ENCODE measurements at places on chromosomes 5 and 9.

GRCh38 chr5:41526699-41527098, 16.3 kb upstream of the PLCXD3 start:
- no peak for DNase-seq

DNA sequence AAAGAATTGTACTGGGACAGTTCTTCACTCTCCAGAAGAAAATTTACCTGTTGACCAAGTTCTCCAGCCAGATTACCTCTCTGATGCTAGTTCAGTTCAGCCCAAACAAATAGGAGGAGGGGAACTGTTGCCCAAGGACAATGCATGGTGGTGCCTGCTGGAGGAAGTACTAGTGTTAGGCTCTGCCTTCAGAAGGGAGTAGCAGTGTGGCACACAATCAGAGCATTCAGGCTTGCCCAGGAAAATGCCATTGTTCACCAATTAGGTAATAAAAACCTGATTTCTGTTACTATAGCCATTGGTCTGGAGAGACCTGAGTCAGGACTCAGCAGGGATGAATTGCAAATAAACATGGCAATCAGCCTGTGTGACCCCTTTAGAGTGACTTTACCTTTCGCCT, 720.8 kb upstream of the ZNF608 start:
- DNase-seq: no peak

GRCh38 chr9:31347082-31347617, 1037.3 kb upstream of the ACO1 start:
- no peak for DNase-seq

GRCh38 chr9:21412107-21412506, 3.2 kb downstream of the IFNA8 start:
- DNase-seq: no peak

DNA sequence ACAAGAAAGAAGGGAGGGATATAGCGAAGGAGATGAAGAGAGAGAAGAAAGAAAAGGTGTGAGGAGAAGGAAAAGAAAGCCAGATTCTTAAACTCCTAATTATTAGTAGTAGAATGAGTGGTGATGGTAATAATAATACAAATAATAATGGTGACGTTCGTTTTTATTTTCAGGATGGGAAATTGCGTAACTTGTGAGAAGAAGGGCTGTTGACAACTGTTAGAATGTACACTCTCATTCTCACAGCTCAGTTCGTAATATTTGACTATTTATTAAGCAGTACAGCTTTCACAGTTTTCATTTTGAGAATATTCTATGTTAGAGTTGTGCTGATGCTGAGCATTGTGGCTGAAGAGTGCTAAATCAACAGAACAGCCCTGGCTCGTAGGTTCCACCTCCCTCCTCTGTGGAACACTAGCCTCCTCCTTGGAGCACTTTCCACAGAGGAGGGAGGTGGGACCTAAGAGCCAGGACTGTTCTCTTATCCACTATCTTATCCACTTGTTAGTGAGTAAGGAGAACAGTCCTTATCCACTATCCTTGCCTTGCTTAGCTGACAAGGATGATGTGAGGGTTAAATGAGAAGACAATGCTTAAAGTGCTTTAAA, 258.3 kb upstream of the VLDLR start:
- no peak for DNase-seq

GRCh38 chr9:117763314-117763713, 59.1 kb downstream of the TLR4 start:
- no peak for DNase-seq

GRCh38 chr9:128211186-128211980, 8.2 kb downstream of the DNM1 start:
- no peak for DNase-seq
